Urinary bladder (tissue), 4 donors: ENCODE measurements at places on chromosomes 11 and 22. TPM values are rescaled to one million over a fixed set of nuclear protein-coding genes. Genes with fewer than 3 reads are reported as not detected.

The C11orf86 gene
- total RNA-seq = not detected

The TTC36 gene
- not detected for total RNA-seq

The CRYBB3 gene
- not detected for total RNA-seq

The C2CD3 gene
- total RNA-seq = 19.5 TPM

The FXYD2 gene
- total RNA-seq = 5.0 TPM

The SAA1 gene
- not detected for total RNA-seq

The HORMAD2 gene
- total RNA-seq = not detected

The PHOX2A gene
- 0.90 TPM for total RNA-seq

The CARD18 gene
- not detected for total RNA-seq

The IL18 gene
- total RNA-seq = 18.1 TPM

The KCNQ1 gene
- 6.3 TPM for total RNA-seq

The EIF3F gene
- total RNA-seq = 159 TPM
